Natural killer cell treated with Interleukin-12 subunit alpha and Interleukin-12 subunit beta and Interleukin-15 and Interleukin-18, amount 100 ng/mL, for 72 hours (primary cell): ENCODE measurements at places on chromosomes 4 and X.

DNA sequence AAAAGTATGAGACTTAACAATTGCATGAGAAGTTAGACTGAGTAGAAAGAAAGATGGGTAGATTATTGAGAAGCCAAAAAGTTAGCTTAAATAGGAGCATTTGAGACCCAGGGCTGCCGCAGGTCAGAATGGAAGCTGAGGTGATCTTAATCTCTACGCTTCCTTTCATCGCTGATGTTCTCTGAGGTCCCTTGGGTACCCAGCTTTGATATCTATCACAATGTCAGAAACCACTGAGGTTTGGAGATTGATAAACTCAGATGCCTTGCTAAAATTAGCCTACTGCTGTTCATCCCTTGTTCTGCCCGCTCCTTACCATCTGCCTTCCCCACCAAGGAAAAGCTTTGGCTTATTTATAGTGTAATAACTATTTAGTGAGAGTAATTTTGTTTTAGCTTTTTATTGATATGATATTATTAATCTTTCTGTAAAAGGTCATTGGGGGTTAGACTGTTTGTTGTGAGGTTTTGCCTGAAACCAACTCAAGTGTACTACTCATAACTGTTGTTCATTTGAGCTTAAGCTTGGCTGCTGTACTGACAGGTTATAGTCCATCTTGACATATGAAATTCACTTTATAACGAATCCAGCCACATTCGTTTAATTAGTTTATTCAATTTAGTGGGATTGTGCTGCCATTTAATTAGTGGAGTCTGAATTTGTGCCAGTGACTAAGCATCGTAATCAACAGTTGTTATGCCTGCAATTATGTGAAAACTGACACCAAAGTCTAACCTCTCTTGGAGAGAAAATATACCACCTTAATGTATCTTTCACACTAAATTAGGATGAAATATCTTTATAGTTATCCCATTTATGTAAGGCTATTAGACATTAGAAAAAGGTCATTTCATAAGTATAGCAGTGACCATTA, 15.1 kb downstream of the MCUB start:
- DNase-seq: no peak

DNA sequence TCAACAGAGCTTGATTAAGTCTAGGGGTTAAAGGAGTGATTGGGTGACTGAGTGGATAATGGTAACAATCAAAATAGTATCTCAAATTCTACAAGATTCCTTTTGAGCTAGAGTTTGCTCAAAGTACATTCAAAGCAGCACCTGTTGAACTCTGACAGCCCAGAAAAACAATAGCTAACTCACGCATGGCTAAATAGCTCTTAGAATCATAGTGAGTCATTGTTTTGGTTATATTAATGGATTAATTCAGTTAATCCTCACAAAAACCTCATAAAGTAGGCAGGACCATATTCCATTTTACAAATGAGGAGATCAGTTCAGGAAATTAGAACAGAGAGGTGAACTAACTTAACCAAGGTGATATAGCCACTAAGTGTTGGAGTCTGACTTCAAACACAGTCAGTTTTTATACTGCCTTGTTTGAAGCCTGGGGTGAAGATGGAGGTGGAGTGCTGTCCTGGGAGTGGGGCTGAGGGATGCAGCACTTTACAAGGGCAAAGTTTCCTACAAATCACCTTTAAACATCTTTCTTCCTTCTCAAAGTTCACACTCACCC, 35.9 kb upstream of the PPM1K start:
- no peak for DNase-seq

DNA sequence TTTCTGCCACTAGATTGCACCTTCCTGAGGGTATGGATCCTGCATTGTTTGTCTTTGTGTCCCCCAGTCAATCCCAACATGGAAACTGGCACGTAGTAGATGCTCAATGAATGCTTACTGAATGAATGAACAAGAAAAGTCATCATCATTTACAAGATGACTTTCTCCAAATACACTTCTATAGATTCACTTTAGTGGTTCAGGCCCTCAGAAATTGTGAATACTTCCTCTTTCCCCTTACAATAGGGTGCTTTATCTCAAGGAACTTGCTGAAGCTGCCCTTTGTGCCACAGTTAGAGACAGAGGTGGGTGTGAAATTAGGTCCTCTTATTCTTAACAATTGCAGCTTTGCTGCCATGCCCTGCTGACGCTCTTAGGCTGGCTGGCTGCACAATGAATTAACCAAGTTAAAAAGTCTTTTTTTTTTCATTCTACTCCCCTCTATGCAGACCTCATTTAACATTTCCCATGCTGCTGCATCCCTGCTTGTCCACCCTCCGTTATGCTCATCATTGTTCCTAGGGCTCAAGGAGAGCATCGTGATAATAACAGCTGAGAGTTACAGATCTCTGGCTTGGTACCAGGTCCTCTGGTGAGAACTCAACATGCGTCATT, 108.0 kb upstream of the ZNF518B start:
- no peak for DNase-seq

DNA sequence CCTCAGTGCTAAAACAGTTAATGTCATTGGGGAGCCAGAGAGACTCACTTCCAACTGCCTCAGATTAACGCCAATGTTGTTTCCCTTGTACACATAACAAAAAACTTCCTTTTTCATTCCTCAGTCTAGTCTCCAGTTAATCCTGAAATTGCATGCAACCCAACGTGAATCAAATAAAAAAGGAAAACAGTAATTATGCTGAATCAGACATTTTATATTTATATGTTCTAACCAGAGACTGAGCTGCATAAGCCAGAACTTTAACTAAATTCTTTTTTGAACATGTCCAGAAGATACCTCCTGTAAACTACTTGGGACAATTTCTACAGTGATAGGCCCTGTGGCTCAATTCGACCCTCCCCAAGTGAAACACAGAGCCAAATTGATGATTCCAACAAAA, 4.7 kb downstream of the GPC4 start:
- no peak for DNase-seq

DNA sequence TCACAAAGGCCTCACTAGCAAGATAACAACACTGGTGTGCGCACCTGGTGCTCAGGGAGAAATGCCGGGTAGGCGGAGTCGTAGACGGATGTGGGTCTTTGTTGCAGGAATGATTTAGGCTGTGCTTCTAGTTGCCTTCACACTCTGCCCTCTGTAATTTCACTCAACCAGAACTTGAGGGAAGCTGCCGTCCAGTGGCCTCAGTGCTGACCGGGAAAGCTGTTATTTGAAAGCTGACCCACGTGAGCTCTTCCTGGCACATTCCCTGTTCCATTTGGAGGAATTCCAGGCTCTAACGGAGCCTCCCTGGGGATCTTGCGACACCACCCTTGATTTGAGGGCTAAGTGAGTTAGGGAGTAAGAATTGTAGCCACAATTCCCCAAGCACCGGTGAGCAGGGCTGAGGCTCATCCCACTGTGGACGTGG, 15.9 kb downstream of the SH3TC1 start:
- no peak for DNase-seq
